Activated CD4-positive, CD25-positive, alpha-beta regulatory T cell treated with anti-CD3 and anti-CD28 coated beads, Interleukin-2, amount 50 U/mL, for 16 hours (primary cell): ENCODE measurements at places on chromosomes 2 and 18.

DNA sequence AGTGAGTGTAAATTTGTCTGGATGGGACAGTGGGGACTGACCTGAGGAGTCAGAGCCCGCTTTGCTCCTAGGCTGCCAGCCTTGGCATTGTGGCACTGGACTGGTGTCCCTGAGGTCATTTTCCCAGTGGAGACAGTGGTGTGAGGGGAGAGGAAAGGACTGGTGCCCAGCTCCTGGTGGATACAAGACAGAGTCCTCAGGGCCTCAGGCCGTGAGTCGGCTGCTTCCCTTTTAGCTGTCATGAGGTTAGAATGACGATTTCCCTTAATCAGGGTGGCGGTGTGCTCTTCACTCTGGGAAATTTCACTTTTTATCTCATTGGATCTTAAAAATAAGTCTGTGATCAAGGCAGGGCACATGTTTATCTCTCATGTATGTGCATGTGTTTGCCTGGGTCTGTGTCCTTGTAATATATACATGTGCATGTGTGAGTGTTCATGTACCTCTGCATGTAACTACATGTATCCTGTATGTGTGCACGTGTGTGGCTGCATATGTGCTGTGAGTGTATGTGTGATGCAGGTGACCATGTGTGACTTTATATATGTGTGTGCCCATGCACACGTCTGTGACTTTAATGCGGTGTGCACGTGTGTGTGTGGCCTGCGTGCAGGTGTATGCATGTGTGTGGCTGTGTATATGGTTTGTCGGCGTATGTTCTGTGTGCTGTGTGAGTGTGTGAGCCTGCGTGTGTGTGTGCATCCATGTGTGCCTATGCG is 55.7 kb downstream of the GLI2 start:
- no peak for DNase-seq

DNA sequence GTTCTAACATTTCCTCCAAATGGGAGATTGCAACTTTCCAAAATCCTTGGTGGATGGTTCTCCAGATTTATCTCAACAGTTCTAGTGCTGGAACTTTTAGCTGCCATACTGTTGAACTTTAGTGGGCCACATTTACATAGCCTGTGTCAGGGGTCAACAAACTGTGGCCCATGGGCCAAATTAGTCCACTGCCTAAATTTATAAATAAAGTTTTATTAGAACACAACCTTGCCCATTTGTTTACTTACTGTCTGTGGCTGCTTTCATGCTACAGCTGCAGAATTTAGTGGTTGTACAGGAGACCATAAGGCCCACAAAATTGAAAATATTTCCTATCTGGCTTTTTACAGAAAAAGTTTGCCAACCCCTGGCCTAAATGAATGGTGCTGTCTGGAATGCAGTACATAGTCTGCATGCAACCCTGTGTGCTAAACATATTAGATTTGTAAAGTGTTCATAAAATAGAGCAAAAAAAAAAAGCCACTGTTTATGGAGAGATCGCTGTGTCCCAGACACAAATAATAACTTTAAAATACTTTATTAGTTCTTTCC is 30.3 kb downstream of the MGAT5 start:
- no peak for DNase-seq

DNA sequence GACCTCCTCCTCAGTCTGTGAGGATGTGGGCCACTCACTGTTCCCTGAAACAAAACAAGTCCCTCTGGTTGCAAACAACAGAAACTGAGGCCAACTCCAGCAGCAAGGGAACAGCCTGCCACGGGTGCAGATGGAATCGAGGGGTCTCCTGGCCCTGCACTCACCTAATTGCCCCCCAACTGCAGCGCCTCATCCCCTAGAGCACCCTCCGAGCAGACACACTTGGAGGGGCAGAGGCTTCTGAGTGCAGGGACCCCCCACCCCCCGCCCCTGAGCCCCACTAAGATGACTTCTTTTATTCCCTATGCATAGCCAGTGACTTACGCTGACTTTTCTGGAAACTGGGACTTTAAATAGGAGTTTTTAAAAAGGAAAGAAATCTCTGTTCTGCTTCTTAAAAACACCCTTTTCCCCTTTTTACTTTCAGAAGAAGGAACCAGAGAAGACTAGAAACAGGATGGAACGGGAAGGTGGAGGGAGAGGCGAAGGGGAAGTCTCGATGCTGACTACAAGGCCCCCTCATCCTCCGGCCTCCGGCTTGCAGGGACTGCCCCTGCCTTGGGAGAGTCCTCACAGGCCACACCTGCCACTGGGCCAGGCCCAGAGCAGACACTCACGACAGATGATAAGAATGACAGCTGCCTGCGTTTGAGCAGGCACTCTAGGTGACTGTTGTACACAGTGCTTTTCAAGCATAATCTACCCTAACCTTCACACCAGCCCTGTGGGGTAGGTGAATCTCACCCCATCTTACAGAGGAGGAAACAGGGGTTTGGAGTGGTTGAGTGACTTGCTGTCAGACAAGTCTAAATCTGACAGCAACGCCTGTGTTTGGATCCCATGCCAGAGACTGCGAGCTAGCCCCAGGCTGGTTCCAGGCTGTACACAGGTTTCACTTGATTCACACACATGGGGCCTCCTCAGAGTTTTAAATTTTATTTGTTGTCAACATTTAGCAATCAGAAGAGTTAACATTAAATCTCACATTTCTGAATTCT is 28.2 kb upstream of the BIN1 start:
- no peak for DNase-seq

- no peak for DNase-seq
These were observed 40.5 kb upstream of the SMAD7 start for GRCh38 chr18:48991319-48991660.

GRCh38 chr2:18169121-18169892 is 290.8 kb downstream of the KCNS3 start:
- no peak for DNase-seq

GRCh38 chr2:64593035-64593655 is 60.6 kb downstream of the SERTAD2 start:
- DNase-seq, result no peak

GRCh38 chr18:51821610-51822009 is 518.4 kb upstream of the DCC start:
- DNase-seq, result no peak

GRCh38 chr2:128306931-128307460 is 11.7 kb downstream of the HS6ST1 start:
- DNase-seq, result no peak

GRCh38 chr2:46364797-46365457 is 67.7 kb downstream of the EPAS1 start:
- DNase-seq, result peak; percentile 19

DNA sequence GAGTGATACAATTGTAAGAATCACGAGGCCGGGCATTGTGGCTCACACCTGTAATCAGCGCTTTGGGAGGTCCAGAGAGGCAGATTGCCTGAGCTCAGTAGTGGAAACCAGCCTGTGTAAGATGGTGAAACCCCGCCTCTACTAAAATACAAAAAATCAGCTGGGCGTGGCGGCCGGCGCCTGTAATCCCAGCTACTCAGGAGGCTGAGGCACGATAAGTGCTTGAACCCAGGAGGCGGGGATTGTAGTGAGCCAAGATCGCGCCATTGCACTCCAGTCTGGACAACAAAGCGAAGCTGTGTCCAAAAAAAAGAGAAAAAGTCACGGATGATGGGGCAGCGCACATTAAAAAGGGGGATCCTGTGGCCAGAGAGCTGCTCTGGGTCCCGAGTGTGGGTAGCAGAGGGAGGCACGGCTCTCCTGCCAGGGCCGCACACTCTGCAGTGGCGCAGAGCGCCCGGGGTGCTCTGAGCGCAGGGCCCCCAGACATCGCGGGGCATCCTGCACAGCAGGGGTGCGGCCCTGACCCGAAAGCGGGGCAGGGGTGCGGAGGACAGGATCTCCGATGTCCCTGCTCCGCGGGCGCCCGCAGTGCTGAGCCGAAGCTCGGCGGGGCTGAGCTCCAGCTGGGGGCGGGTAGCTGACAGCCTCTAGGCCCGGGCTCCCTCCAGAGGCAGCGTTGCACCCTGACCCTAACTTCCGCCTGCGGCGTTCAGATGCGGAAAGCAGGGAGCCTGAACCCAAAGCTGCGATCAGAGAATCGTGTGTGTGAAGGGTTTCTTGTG is 30.4 kb upstream of the RAB6D start:
- no peak for DNase-seq

GRCh38 chr2:37997629-37998028 is 72.5 kb downstream of the RMDN2 start:
- no peak for DNase-seq

DNA sequence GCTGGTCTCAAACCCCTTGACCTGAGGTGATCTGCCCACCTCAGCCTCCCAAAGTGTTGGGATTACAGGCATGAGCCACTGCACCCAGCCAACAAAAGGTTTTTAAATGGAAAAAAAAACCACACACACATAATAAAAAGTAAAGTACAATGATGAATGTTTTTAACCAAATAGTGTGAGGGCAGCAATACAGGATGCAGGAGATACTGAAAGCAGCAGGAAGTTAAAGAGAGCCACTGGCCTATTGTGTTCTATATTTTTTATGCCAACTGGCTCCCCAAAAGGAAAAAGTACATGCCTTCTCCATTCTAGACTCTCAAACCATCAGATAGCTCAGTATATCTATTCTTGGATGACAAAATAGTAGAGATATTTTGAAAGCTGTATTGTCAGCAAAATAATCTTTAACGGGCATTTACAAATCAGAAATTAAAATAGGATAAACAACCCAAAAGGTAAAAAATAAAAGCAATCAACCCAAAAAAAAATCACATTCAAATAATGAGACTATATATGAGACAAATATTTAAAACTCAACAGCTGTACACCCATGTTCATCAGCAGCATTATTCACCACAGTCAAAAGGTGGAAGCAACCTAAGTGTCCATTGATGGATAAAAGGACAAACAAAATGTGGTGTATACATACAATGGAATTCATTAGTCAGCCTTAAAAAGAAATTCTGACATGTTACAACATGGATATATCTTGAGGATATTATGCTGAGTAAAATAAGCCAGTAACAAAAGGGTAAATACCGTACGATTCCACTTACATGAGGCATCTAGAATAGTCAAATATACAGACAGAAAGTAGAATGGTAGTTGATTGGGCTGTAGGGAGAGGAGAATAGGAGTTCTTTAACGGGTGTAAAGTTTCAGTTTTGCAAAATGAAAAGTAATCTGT is 26.2 kb downstream of the GPATCH11 start:
- no peak for DNase-seq

DNA sequence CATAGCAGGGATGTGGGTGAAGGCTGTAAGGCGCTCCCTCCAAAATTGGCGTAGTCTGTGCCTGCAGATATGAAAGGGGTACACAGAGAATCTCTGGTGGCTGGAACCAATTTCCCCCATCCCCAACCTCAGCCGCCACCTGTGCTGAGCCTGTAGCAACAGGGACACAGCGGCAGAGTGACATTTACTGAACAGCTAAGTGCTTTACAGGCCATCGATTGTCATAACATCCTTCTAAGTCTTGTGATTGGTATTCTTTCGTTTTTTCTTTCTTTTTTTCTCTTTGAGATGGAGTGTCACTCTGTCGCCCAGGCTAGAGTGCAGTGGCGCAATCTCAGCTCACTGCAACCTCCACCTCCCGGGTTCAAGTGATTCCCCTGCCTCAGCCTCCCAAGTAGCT is 12.2 kb upstream of the EFHD1 start:
- no peak for DNase-seq

- DNase-seq, result no peak
These were observed 8.7 kb upstream of the AGFG1 start for GRCh38 chr2:227462972-227463931.

GRCh38 chr2:235577404-235578330 is 83.8 kb downstream of the AGAP1 start:
- DNase-seq, result no peak

- no peak for DNase-seq
These were observed 28.9 kb downstream of the PPP3R1 start for GRCh38 chr2:68223419-68223818.

DNA sequence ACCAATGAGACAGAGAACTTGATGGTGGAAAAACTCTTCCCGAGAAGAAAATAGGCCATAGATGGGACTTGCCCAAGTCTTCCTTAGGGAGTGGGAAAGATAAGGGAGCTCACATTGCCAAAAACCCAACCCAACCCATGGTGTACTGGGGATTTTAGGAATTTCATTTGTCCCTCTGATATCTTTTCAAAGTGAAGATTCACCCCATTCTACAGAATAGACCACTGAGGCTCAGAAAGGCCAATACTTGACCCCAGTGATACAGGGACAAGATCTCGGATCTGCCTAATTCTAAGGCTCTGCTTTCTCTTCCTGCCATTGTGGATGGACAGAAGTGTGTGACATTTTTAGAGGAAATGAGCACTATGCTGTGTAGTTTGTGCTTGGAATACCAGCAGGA is 159.0 kb downstream of the MYCN start:
- DNase-seq, result no peak

DNA sequence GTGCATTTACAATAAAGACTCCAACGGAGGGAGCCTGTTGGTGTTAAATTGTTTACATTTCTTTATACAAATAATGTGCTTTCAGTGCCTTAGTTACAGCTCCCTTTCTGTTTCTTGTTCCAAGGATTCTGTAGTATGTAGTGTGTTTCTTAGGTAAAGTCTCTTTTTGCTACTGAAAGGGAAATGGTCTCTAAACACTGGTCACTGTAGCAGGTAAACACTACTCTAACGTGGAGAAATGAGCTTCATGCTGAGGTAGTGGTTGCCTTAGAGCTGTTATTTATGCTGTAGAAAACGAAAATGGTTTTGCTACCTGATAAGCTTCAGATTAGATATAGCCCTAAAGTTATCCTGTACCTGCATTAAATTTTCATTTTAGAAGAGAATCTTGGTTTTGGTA is 163.6 kb downstream of the CAPN13 start:
- DNase-seq, result no peak

- DNase-seq, result no peak
These were observed 377.9 kb upstream of the RAB12 start for GRCh38 chr18:8231316-8231715.

- no peak for DNase-seq
These were observed 45.3 kb upstream of the PSME4 start for GRCh38 chr2:54015798-54016699.

GRCh38 chr2:19099181-19099580 is 259.2 kb downstream of the OSR1 start:
- DNase-seq, result no peak

GRCh38 chr2:21005700-21006422 is 38.0 kb downstream of the APOB start:
- no peak for DNase-seq

GRCh38 chr18:69215161-69215560 is 185.5 kb upstream of the DOK6 start:
- DNase-seq, result no peak

DNA sequence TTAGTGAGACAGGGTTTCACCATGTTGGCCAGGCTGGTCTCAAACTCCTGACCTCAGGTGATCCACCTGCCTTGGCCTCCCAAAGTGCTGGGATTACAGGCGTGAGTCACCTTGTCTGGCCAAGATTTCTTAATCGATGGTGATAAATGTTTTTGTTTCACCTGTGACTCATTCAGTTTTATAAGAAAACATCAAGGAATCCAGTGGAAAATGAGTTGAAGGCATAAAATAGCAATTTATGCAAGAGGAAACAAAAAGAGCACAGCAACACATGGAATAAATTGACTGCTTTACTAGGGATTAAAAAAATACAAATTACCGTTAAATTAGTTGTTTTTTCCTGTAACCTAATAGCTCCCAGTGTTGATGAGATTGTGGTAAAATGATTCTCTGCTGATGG is 80.2 kb downstream of the CDK15 start:
- DNase-seq, result no peak
